ENCODE measurements at places on chromosomes 3 and 15. TPM values are rescaled to one million over a fixed set of nuclear protein-coding genes. Genes with fewer than 3 reads are reported as not detected.

The LIPC gene
- polyA plus RNA-seq: 0.33 TPM

The GOLGA8S gene
- not detected for polyA plus RNA-seq

The CCR3 gene
- not detected for polyA plus RNA-seq

The OR5K1 gene
- not detected for polyA plus RNA-seq

The RBP2 gene
- polyA plus RNA-seq: not detected

The CNTN3 gene
- not detected for polyA plus RNA-seq

The CCR2 gene
- 0.74 TPM for polyA plus RNA-seq

The OR5K3 gene
- polyA plus RNA-seq: not detected

The SERINC4 gene
- polyA plus RNA-seq: 1.8 TPM

The GP9 gene
- polyA plus RNA-seq: 2.0 TPM

The GOLGA8Q gene
- polyA plus RNA-seq: not detected

The B3GNT5 gene
- polyA plus RNA-seq: not detected

The SLITRK3 gene
- polyA plus RNA-seq: not detected

The FAH gene
- polyA plus RNA-seq: 0.58 TPM

The SLC22A13 gene
- not detected for polyA plus RNA-seq

The FOXB1 gene
- polyA plus RNA-seq: not detected

The LIPH gene
- polyA plus RNA-seq: not detected

The ZBTB47 gene
- not detected for polyA plus RNA-seq

The STX19 gene
- not detected for polyA plus RNA-seq

The IL17RD gene
- not detected for polyA plus RNA-seq

The CPNE9 gene
- polyA plus RNA-seq: not detected

The TNFAIP8L3 gene
- polyA plus RNA-seq: not detected

The CFAP91 gene
- not detected for polyA plus RNA-seq

The GABRR3 gene
- polyA plus RNA-seq: not detected

The ACAA1 gene
- 44.3 TPM for polyA plus RNA-seq

The SLC12A8 gene
- not detected for polyA plus RNA-seq

The CHST2 gene
- polyA plus RNA-seq: 27.3 TPM

The DISP2 gene
- polyA plus RNA-seq: not detected

The LOXL1 gene
- polyA plus RNA-seq: 0.19 TPM

The CCR4 gene
- not detected for polyA plus RNA-seq

The EPHA3 gene
- polyA plus RNA-seq: not detected

The SLC2A2 gene
- polyA plus RNA-seq: not detected

The TLNRD1 gene
- 4.6 TPM for polyA plus RNA-seq

The SLC33A1 gene
- polyA plus RNA-seq: 21.1 TPM

The RGMA gene
- polyA plus RNA-seq: not detected

The POLQ gene
- polyA plus RNA-seq: 0.28 TPM

The SAXO2 gene
- polyA plus RNA-seq: 7.5 TPM

Data from naive B cell (primary cell).